ENCODE measurements at places on chromosomes 3 and 15.

DNA sequence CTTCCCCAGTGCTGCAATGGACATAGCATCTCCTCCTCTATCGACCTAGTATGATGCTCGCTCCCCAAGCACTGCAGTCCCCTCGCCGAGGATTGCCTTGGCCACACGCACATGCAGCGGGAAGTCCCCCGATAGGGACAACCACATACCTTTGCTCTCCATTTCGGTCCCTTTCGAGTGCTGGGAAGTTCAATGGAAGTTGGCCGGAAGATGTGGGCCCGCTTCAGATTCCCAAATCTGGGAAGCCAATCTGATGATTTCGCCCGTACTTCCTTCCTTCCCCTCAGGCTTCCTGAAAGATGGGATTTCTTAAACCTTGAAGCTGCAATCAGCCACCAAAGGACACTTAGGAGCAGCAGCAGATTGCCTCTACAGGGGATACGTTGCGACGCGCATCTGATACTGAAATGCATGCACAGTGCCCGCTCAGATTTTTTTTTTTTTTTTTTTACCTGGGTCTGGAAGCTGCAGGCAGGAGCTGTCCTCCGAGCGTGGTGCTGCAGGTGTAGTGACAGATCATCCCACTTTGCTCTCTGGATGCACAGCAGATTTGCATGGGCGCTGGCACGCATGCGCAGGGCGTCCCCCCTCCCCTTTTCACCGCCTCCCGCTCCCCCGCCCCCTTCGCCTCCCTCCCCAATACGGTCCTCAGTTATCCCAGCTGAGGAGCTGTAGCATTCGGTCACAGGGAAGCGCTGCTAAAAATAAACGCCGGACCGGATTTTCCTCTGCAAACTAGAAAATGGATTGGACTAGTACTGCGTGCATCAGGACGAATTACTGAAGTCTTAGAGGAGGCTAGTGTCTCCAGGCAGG is at the start of gene FGF12:
Gene FGF12, minus strand, starts transcription at position 510 of the 816 bp plus-strand sequence.
- DNase-seq, result no peak

- no peak for DNase-seq
Observed at GRCh38 chr3:119405315-119405714, 58.1 kb downstream of the TMEM39A start.

GRCh38 chr3:113437411-113437810 is 3.9 kb downstream of the CFAP44 start:
- no peak for DNase-seq

- DNase-seq, result no peak
Observed at GRCh38 chr15:35784745-35785144, 238.8 kb upstream of the DPH6 start.

Measured in AG09319 (cell line).